ENCODE measurements at places on chromosomes 11 and 22.
A peak's percentile ranks its signal among the peaks of the same experiment; 100 is the strongest.

DNA sequence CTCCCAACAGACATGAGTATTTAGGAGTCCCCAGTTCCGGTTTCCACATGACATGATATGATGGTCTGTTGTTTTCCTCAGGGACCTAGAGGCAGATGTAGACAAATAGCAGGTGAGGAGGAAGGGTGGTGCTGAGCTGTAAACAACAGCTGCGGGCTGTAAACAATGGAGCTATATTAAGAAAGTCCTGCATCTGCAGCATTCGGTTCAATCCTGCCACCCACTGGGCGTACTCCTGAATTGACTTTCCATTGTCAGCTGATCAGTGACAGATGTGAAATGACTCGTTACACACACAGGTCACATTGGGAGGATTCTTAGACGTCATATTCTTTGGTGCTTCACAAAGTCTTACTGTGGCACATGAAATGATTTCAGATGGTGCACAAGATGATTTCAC, 26.8 kb upstream of the RAG1 start:
- no peak for DNase-seq

DNA sequence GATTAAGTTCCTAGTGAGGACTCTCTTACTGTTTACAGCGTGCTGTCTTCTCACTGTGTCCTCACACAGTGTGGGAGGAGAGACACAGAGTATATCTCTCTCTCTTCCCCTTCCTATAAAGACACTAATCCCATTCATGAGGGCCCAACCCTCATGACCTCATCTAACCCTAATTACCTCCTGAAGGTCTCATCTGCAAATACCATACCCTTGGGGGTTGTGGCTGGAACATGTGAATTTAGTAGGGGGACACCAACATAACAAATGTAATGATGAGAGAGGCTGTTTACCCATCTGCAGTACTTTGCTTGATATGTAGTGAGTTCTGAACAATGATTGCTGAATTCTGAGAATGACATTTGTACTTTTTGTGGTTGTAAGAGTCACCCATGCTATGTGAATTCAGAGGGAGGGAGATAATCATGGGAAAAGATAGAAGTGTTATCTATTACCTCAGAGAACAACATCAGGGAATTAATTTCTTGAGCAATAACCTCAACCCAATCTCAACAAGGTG, 4.9 kb upstream of the OR52W1 start:
- no peak for DNase-seq

DNA sequence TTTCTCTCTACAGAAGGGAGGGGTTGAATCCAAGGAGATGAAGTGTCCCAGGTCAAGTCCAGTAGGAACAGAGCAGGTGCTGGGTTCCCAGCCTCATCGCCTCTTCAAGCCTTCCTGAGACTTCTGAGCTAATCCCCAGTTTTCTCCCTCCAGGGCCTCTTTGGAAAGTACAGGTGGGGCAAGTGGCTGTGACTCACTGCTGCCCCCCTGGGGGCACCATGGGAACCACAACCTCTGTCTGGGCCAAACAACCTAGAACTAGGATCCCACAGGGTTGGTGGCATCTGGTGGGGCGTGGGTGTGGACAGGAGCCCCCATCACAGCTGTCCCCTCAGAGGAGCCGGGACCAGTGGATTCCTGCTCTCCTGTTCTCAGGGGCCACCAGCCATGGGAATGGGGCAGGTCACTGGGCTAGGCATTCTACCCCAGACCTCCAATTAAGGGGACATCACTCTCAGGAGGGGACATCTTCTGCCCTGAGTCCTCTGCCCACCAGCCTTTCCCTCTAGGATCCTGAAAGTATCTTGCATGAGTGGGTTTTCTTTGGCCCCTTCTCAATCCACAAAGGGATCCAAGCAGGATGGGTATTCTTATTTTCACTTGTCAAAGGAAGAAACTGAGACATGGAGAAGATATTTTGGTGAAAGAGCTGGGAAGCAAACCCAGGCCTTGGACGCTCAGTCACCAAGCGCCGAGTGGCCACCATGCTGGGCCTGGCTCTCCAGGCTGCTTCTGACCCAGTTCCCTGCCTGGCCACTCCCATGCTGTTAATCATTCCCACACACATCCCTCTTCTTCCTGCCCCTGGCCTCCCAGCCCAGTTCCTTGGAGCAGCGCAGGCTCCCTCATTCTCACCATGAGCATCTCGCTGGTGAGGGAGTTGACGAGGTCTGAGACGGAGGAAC, 23.8 kb downstream of the LRRC10B start:
- DNase-seq: peak; percentile 29

- no peak for DNase-seq
These were observed 34.3 kb downstream of the TOM1 start for GRCh38 chr22:35334004-35334403.

GRCh38 chr11:22194907-22195306, 2.0 kb downstream of the ANO5 start:
- DNase-seq: no peak

GRCh38 chr11:129947474-129947873, 52.1 kb upstream of the NFRKB start:
- no peak for DNase-seq

DNA sequence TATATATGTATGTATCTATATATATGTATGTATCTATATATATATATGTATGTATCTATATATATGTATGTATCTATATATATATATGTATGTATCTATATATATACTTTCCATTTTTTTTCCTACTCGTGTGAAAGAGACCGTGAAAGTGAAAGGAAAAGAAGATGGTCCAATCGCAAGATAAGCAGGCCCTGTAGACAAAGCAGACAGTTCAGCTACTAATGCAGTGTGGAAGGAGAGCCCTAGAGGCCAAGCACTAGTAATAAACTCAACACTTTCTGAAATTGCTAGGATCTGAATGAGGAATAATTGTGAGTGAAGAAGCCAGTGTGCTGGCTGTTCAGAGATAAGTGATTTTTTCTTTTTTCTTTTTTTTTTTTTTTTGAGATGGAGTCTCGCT, 47.2 kb downstream of the MCHR1 start:
- DNase-seq: peak; percentile 33
